ENCODE measurements at places on chromosomes 2 and 18. TPM values are rescaled to one million over a fixed set of nuclear protein-coding genes. Genes with fewer than 3 reads are reported as not detected.

The C2orf80 gene
- 38.3 TPM for total RNA-seq

The SLC14A1 gene
- total RNA-seq: 3.7 TPM

The ASB18 gene
- total RNA-seq: 0.82 TPM

The PNKD gene
- total RNA-seq: 15.1 TPM

The CNTNAP5 gene
- 30.6 TPM for total RNA-seq

The SERPINB11 gene
- total RNA-seq: not detected

The MGAT5 gene
- total RNA-seq: 60.3 TPM

GRCh38 chr2:9700109-9700495 is 69.3 kb upstream of the YWHAQ start:
- DNase-seq: no peak

GRCh38 chr18:54973046-54973445 is 13.8 kb upstream of the CCDC68 start:
- DNase-seq: no peak

DNA sequence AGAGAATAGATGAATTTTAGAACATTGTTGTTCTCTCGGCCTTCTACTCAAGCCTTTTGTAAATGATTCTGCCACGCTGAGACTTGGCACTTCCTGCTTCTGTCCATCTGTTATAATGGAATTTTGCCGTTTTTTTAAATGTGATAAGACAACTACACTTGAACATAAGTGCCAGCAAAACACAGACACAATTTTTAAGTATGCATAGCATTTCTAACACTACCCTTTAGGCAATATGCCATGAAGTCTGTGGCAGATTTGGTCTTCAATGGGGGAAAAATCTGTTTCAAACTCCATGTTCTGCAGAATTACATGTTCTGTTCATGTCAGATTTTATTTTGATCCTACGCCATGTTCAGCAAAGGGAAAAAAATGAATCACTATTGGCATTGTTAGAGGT is 1170.7 kb upstream of the SLC39A10 start:
- no peak for DNase-seq

DNA sequence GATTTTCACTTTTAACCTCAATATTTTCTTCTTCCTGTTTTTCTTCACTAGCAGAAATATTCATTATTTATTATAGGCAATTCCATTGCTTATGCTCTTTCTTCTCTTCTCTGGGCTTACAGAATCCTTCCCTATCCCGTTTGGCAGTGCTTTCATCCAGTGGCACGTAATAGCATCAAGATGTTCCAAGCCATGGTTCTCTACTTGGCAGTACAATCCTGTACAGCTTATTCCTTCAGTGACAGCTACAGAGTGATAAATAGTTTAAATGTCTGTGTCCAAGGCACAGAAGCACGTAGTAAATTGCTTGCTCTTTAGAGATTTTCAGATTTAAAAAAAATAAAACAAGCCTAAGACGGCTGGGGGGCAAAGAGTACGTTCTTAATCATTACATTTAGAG is 1964.3 kb downstream of the SUCLG1 start:
- no peak for DNase-seq

- no peak for DNase-seq
Observed at GRCh38 chr18:52150050-52150449, 189.9 kb upstream of the DCC start.

DNA sequence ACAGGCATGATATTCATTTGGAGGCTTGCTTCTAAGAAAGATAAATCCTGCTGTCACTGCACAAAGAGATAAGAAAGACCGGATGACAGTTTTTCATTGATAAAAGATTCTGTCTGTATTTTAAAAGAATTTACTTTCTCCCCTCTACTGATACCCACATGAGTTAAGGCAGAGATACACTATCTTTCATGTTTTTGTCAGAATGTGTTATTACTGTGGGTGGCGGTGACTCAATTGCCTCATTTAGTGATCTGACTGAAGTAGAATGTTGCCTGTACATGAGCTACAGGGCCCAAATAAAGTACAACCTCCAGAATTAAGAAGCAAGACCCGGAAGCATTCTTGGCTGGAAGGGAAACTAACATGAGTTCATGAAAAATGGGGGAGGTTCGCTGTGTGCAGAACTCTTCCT is 480.0 kb downstream of the SLC4A3 start:
- no peak for DNase-seq

DNA sequence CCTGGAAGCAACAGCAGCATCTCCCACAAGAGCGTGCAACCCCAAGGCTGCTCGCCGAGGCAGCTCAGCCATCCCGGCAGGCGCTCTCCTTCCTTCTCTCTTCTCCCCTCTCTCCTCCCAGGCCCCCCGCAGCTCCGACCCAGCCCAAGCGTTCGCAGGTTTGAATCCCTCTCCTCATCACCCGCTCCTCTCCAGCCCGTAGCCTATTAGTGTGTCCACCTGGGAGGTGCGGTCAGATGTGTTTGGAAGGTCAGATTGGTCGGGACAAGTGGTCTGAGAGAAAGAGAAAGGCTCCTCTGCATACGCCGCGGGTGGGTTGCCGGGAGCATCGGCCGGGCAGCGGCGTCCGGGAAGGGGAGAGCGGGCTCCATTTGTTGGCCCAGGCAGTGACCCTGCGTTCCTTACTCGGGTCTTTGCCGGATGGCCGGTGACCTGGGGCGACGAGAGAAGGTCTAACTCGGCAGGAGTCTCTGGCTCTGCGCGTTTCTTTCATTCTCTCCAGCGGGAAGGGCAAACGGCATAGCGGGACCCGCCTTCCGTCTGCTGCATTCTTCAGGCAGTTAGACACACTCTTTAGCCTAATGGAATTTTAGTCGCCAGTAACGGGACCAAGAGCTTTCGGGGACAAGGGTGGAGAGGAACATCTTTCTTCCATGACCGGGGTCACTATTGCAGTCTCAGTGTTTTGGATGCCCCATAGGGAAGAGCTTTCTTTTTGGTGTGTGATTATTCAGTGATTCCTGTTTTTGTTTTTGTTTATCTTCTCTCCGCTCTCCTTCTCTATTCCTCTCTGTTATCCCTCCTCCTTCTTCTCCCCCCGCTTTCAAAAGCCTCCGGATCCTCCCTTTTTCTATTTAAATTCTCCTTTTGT is 1.1 kb upstream of the TMEFF2 start:
- peak; percentile 12 for DNase-seq

GRCh38 chr2:153551698-153552097 is 73.1 kb upstream of the RPRM start:
- no peak for DNase-seq

DNA sequence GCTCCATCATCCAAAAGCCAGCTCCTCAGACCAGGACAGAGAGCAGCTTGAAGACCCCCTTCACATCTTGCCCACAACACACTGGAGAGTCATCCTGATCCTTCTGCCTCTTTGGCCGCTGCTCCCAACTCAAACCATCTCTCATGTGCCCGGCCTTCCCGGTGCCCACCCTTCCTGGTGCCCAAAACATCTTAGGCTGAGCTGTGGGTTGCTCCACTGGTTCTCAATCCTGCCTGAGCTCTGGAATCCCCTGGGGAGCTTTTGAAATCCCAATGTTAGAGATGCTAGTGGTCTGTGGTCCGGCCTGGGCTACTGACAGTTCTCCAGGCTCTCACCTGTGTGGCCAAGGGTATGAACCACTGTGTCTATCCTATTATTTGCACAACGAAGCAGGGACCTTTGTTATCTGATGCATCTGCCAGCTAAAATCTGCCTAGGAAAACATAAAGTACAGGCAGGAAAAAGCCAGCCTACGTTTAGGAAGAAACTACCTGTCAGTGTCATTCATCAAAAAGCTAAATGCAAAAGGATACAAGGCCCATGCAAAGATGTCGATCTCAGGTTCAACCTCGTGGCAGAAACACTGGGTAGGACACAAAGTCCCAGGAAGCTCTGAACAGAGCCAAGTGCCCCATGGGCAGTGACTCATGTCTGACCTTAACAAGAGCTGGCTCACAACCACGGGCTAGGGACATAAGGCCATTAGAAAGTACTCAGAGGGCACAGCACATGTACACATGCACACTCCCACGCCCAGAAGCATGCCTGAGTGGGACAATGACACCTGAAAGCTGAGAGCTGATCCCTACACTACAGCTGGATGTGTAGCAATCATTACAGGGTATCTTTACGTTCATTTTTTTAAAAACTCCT is 30.8 kb downstream of the TBC1D8 start:
- no peak for DNase-seq

DNA sequence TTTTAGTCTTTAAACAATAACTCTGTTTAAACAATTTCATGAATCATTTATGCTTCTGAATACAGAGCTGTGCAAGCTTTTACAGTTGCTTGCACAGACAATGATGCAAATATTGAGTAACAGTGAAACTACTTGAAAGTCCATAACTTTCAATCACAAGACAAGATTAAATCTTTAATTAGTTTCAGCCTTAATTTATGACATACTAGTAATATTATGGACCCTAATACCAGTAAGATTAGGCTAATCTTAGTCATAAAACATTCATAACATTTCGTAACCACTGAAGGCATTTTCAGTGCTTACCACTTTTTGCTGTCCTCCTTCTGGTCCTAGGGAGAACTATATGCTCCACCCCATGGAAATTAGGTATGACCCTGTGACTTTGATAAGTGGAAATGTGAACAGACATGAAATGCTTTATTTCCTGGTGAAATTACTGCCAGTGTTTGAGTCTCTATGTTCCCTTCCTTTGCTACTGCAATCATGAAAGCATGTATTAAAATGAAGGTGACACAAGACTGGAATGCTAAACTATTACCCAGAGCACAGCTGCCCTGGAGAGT is 1.8 kb upstream of the COBLL1 start:
- no peak for DNase-seq

- no peak for DNase-seq
Observed at GRCh38 chr2:33011941-33012340, 65.2 kb downstream of the LTBP1 start.

DNA sequence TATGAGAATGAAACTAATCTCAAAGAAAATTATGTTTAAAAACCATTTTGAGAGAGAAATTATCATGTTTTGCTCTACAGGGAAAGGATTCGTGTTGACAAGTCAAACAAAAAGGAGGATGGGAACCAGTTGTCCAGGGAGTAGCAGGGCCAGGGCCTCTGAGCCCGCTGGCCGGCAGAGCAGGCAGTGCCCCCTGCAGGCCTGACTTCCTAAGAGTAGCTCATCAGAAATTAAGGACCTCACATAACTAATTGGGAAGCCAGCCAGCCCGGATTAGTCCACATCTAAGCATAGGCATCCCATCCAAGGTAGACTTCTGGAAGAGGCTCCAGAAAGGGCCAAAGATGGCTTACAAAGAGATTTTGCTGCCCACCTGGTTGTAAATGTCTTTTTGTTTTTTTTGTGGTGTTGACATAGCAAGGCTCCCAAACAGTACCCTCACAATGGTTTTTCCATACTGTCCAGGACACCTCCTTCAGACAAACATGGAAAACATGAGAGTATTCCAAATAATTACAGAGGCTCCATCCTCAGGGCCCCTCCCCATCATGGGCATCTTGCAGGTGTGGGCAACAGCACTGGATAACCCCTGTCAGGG is 241.2 kb upstream of the TANK start:
- DNase-seq: no peak

Data from frontal cortex (tissue), 4 donors.